Left kidney (tissue), 8 donors: ENCODE measurements at places on chromosomes 16 and 17. TPM values are rescaled to one million over a fixed set of nuclear protein-coding genes. Genes with fewer than 3 reads are reported as not detected.

GRCh38 chr16:84614968-84615813, 2.7 kb downstream of the COTL1 start:
- no peak for DNase-seq

Gene EVPLL
- polyA plus RNA-seq = 0.23 TPM

Gene TMC6
- 24.8 TPM for polyA plus RNA-seq

Gene BRICD5
- polyA plus RNA-seq = 6.7 TPM

DNA sequence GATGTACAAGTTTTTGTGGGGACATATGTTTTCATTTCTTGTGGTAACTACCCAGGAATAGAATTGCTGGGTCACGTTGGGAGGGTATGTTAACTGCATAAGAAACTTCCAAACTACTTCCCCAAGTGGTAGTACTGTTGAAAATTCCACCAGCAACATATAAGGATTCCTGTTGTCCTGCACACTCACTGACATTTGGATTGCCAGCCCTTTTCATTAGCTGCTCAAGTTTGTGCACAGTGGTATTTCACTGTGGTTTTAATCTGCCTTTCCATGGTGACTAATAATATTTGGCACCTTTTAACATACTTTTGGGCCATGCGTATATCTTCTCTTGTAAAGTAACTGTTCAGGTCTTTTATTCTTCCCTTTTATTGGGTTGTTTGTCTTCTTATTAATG, 103.3 kb downstream of the GNAO1 start:
- no peak for DNase-seq

DNA sequence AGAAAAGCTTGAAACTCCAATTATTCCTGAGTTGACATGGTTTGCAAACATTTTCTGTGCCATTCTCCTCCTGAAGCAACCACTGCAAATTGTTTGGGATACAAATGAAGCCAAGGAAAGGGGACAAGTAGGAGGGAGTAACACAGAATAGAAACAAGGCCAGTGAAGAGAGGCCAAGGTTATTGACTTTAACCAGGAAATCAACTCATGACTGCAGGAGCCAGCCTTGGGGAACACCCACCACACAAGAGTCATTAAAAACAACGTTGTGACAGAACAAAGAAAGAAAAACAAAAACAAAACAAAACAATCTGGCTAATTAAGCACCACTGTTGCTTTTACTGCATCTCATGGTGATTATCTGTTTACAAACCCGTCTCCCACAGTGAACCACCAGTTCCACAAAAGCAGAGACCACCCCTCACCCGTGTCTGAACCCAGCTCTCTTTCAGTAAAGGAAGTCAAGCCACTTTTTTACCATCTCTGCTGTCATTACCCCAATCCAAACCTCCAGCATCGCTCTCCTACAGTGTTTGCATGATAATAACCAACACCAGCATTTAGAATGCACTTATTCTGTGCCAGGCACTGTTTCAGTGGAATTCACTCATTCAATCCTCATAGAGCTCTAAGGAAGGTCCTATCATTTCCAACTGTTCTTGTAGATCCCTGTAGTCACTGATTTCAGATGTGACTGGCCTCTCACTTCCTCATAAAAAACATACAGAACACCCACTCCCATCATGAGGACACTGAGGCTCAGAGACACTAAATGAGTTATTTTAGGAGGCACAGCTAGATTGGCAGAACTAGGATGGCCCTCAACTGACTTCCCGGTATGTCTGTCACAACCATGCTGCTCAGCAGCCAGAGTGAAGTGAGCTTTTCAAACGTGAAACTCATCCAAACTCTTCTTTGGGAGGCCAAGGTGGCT, 2.0 kb downstream of the ZDHHC1 start:
- no peak for DNase-seq

GRCh38 chr16:81790830-81791435, 11.8 kb downstream of the PLCG2 start:
- DNase-seq = peak; percentile 63
